ENCODE measurements at places on chromosomes 13 and 19.
A peak's percentile ranks its signal among the peaks of the same experiment; 100 is the strongest.

- DNase-seq = no peak
Measured at GRCh38 chr19:9914001-9914314, 22.4 kb downstream of the OLFM2 start.

- no peak for DNase-seq
Measured at GRCh38 chr13:40165316-40165932, 501.0 kb downstream of the FOXO1 start.

DNA sequence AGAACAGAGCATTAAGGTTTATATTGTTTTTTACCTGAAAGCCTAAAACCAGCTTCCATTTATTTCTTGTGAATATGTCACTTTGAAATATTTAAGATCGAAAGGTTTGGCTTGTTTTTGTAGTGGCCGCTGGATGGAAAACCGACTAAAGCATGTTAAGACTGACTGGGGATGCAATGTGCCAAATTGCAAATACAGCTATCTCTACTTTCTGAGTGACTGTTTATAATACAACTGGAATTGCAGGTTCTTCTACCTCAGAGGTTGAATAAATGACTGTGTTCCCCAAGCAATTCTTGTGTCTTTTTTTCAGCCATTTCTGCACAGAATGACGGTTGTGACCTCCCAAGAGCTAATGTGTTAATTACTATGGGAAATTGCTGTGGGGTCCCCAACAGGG lies 50.0 kb upstream of the TMTC4 start:
- DNase-seq = no peak

DNA sequence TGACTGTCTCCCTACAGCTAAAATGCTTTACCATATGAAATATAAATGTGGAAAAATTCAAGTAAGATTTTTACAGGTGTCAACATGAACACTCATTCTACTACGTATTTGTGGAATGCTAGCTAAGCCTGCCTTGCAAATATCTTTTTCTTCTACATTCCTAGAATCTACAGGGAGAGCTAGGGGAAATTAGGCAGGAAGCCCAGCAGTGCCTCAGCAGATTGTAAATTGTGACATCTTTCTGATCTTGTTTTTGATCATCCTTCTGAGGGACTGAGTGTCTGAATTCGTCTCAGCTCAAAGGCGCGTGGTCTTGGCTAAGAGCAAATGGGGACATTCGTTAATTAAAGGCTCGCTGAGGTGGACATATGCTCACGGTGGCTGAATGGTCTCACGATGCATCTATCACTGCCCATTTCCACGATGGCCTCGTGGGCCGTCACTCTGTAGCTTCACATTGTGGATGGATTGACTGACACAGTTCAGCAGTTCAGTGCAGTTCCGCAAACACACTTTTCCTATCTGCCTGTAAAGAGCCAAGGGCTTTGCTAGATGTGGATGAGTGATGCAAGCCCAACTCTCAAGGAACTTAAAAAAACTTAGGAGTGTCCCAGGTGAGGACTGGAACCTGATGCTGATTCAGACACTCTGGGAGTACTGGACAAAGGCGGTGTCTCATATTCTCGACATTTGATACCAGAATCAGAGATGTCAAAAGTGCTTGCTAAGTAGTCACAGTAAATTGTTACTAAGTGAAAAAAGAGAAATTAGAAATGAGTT lies 562.5 kb downstream of the EFNB2 start:
- DNase-seq = no peak

DNA sequence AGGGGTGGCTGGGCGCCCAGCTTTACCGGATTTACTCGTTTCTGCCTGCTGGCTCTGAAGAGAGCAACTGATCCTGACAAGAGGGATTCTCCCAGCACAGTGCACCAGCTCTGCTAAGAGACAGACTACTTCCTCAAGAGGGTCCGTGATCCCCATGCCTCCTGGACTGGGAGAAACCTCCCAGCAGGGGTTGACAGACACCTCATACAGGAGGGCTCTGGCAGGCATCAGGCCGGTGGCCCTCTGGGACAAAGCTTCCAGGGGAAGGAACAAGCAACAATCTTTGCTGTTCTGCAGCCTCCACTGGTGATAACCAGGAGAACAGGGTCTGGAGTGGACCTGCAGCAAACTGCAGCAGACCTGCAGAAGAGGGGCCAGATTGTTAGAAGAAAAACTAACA lies 1192.5 kb upstream of the PRR20A start:
- DNase-seq = no peak

GRCh38 chr13:113013303-113013702 lies 44.3 kb downstream of the MCF2L start:
- DNase-seq = no peak

DNA sequence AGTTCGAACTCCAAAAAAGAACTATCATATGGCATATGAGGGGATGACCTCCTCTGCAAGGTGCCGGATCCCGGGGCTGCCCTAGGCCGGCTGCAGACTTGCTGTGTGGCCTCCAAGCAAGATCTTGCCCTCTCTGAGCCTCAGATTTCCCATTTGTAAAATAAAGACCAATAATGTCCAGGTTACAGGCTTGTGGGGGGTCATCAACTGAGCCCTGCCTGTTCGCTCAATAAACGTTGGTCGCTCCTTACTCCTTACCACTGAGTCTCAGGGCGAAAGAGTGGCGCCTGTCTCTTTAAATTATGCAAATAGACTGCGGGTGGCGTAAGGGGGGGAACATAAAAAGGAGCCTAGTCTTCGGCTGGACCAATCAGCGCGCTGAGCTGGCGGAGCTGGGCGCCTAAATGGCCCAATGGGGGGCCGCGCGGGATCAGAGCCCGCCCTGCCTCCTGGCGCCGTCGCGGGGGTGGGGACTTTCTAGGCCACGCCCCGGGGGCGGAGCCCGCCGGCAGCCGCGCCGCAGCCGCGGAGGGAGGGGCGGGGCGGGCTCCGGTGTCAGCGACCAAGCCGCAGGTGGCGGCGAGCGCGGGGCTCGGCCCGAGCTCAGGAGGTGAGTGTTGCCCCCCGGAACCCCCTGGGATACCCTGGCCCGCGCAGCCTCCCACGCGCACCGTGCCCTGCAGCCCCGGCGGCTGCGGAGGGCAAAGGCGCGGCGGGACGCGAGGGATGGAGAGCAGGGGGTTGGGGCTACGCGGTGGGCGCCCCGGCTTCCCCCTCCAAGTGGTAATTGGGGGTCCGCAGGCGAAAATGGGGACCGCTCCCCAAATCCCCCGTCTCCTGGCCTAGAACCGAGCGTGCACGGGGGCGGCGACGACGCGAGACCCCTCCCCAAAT lies 3.8 kb upstream of the FCHO1 start:
- peak; percentile 92 for DNase-seq

GRCh38 chr13:70842062-70842644 lies 733.9 kb upstream of the KLHL1 start:
- no peak for DNase-seq

DNA sequence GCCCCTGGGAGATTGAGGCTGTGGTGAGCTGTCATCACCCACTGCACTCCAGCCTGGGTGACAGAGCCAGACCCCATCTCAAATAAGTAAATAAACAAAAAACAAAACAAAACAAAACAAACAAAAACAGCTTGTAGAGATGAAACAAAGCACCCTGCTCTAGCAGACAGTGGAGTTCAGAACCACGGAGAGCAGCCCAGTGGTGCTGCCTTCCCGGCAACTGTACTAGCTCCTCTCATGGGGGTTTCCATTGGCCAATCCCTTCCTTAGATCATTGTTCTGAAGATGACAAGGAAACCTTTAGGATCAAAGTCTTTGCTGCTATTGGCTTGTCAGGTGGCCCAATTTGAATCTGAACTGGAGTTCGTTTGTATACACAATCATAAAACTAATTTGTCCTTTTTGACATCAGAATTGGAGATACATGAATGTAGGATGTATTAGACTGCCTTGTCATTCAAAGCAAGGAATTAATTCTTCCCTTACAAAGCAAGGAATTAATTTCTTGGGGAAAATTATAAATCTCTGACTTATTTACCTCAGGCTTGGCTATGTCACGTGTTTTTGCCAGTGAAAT lies 19.7 kb upstream of the SYCN start:
- no peak for DNase-seq

DNA sequence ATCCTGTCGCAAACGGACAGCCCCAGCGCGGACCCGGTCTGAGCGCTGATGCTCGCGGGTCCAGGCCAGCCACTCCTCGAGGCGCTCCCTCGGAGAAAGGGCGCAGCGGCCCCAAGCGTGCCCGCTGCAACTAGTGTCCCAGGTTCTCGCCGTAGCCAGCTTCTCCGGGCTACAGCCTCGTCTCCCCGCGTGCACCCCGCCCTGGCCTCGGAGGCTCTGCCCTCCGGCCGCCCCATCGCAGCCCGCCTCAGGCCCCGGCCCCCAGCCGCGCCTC lies 487 bp downstream of the FLT1 start:
- no peak for DNase-seq

DNA sequence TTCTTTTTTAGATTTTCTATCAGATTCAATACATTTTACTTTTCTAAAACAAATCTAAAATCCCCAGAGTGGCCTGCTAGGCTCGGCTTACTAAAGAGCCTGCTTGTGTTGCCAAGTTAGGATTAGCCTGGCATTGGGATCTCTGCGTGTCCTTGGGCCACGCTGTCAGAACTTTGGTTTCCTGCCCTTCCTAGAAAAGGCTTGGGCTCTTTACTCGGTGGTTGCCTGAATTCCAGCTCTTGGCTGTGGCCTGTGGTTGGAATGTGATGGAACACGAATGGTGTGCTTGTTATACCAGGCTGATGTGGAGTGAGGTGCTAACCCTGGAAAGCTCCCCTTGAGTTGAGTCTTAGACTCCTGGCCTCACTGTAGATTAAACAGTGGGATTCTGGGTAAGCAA lies 8.5 kb downstream of the SPATA13 start:
- no peak for DNase-seq

DNA sequence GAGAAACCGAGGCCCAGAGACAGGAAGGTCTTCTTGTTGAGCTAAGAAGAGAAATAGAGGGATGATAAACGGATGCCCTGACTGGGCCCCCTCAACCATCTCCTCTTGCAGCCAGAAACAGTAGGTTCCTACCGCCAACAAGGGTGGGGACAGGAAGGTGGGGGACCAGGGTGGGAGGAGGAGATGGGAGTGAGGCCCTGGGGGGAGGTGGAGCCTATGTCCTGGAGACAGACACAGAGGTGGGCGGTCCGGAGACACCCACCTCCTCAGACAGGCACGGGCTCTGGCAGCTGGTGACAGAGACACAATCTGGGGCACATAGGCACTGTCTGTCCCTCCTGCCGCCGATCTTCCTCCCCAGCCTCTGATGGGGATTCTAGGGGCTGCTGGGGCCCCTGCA lies 16.9 kb downstream of the GADD45B start:
- DNase-seq = no peak

DNA sequence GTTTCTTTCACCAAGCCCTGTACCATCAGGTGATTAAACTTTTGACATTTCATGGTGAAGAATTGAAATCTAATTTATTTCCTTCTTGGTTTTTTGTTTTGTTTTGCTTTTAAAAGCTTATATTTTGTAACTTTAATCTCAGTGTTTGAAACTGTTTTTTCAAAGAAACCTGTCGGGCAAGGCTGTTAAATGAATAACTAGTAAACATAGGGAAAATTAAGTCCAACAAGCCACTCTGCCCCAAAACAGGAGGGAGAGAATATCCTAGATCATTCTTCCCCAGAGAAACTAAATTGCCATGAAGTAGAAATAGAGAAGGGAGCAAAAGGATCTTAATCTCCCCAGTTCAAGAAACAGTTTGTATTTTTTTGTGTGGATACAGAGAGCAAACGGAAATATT lies 98.2 kb downstream of the FREM2 start:
- DNase-seq = no peak

- no peak for DNase-seq
Measured at GRCh38 chr13:110503979-110504499, 57.5 kb downstream of the RAB20 start.

GRCh38 chr19:10195199-10195519 lies 406 bp upstream of the DNMT1 start:
- DNase-seq = no peak

- DNase-seq = peak; percentile 61
Measured at GRCh38 chr19:8578642-8579265, 1.5 kb upstream of the MYO1F start.

All from SW 1271 (cell line).